ENCODE measurements at places on chromosomes 3 and 15.
A peak's percentile ranks its signal among the peaks of the same experiment; 100 is the strongest.

GRCh38 chr3:46660003-46660402 lies 33.5 kb downstream of the ALS2CL start:
- DNase-seq = peak; percentile 47

- DNase-seq = no peak
These were observed 51.2 kb upstream of the THRB start for GRCh38 chr3:24545887-24546286.

DNA sequence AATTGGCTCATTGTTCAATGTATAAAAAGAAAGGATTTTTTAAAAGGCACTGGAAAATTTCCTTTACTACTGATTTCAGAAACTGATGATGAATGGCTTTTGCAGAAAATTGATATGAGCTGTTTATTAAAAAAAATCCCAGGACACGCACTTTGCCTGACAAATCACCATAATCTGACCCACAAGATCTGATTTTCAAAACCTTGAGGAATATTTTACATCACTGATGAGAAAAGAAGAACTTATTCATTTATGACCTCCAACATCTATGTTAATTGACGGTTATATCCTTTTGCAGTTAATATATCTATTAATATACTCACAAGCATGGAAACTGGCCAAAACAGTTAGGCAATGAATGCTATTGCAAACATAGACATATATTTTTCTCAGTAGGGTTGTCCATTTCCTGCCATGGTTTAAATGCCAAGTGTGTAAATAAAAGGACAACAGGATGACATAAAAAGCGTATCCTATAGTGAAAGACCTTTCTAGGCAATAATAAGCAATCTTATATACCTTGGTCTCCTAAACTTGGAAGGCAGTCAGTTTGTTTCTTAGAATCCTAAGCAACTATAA lies 109.7 kb upstream of the SLC7A14 start:
- DNase-seq = no peak

GRCh38 chr15:100174904-100175275 lies 166.9 kb downstream of the ADAMTS17 start:
- DNase-seq = no peak

Data from H1 (cell line).